Naive thymus-derived CD4-positive, alpha-beta T cell (primary cell): ENCODE measurements at places on chromosomes 4 and X. TPM values are rescaled to one million over a fixed set of nuclear protein-coding genes. Genes with fewer than 3 reads are reported as not detected.

DNA sequence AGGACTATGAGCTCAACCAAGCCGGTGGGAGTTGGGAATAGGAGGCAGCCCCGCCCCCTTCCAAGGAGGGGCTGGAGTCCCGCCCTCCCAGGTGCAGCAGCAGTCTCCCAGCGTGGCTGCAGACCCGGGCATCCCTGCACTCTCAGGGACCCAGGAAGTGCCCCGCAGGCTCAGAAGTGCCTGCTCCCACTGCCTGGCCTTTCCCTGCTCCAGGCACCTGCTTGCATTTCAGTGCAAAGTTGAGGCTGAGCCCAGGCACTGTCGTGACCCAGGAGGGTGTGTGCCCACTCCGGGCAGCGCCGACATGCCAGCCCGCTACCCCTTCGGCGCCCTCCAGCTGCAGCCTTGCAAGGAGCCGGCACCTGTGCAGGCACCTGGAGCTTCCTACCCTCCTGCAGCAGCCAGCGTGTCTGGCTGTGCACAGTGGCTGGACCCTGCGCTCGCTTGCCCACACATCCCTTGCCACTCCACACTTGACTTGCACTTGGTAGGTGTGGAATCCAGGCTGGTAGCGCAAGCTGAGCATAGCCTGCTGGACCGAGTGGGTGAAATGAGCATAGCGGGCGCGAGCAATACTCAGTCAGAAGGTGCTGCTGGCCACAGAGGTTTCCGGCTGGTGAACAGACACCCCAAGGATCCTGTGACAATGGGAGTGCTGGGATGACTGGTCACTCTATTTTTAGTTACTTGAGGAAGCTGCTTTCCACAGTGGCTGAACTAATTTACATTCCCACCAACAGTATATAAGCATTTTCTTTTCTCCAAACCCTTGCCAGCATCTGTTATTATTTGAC, 236.3 kb downstream of the PCDH10 start:
- H3K27me3 ChIP-seq = no peaks in the 10 kb centered on the region
- no peaks in the 10 kb centered on the region for H3K4me1 ChIP-seq
- no peak for DNase-seq
- H3K36me3 ChIP-seq = no peaks in the 10 kb centered on the region

Gene GPRASP3
- 1.4 and 1.5 TPM in 2 replicates for total RNA-seq

Gene ETDB
- total RNA-seq = not detected

Gene ZIC3
- not detected for total RNA-seq

DNA sequence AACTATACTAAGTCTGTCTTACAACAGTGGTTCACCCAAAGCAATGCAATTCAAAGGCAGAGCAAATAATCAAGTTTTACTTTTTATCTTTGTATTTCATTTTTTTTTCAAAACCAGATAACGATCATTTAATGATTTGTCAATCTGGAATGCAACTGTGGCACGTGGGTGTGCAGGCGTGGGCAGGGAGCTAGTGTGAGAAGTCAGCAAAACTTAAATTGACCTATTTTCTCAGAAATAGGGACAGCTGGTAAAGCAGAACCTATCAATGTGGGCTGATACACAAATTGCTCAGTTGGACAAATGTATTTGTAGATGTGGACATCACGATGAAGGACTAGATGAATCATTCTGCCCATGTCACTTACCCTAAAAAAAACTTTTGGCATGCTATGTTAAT, 105.6 kb downstream of the CBLL2 start:
- DNase-seq = no peak
- no peaks in the 10 kb centered on the region for H3K27me3 ChIP-seq
- H3K4me3 ChIP-seq = no peak overlapping the region

DNA sequence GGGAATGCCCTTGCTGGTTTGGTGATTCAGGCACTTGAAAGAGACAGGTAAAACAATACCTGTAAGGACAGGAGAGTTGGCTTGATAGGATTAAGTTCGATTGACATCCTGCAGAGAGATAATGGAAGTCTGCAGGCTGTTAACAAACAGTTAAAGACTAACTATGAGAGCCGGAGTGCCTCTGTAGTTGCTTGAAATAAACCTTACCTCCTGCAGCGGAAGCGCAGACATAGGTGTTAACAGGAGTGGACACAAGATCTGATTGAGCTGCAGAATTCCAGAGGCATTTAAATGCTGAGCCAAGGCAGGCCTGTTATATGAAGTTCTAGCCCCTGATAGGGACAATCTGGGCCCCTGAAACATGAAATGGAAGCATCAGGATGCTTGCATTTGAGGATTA, 416.7 kb upstream of the MAOA start:
- no peak for DNase-seq
- H3K36me3 ChIP-seq = no peaks in the 10 kb centered on the region
- no peak overlapping the region for H3K4me3 ChIP-seq
- H3K27ac ChIP-seq = no peak overlapping the region
- no peaks in the 10 kb centered on the region for H3K27me3 ChIP-seq
- H3K4me1 ChIP-seq = no peaks in the 10 kb centered on the region

GRCh38 chr4:22869235-22869634, 176.5 kb downstream of the GBA3 start:
- H3K36me3 ChIP-seq = no peaks in the 10 kb centered on the region
- no peaks in the 10 kb centered on the region for H3K27me3 ChIP-seq
- H3K27ac ChIP-seq = no peak overlapping the region

DNA sequence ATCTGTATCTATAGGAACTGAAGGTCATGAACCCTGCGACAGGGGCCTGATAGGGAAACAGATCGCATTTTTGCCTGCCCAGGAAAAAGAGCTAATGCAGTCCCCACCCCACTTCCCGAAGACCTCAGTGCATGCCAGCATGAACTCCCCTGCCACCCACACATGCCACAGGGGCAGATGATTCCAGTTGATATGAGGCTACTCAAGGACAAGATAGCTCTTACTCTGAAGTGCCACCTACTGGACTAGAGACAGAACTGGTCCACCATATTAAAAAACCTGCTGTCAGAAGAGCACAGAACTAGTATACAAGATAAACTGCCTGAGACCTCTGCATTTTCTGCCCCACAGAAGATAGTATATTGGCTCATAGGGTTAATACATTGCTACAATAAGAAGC, 68.0 kb downstream of the YIPF7 start:
- H3K4me1 ChIP-seq = no peaks in the 10 kb centered on the region
- H3K4me3 ChIP-seq = no peak overlapping the region
- H3K36me3 ChIP-seq = no peaks in the 10 kb centered on the region
- DNase-seq = no peak
- no peaks in the 10 kb centered on the region for H3K27me3 ChIP-seq

Gene PLS3
- 0.16 TPM for total RNA-seq

DNA sequence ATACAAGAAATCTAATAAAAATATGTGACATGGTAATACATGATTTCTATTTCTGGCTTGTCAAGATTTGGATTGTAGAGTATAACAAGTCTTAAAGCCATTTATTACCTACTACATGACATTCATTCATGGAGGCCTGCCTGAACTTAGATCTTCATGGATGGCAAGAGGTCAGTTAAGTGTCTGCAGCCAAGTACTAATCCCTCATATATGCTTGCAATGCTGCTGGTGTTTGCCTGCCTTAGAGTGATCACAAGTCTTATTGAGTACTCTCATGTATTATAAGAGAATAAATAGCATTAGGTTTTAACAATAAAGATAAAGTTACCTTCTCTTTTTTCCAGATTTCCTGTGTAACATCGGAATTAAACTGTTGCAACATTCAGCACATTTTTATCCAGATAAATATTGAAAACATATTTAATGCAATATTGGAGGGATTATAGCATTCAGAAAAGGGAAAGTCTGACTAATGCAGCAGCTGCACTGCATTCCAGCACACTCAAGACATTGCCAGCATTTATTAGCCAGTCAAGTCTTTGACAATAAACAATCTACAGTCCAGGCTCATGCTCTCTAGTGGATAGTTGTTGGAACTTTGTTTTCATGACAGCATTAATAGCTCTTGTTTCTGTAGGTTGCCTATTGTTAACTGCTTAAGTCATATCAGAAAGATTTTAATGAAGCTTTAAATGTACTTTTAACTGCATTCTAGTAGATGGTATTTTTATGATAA, 737.1 kb downstream of the FAT4 start:
- no peak for DNase-seq
- H3K27me3 ChIP-seq = no peaks in the 10 kb centered on the region
- no peaks in the 10 kb centered on the region for H3K4me1 ChIP-seq
- no peaks in the 10 kb centered on the region for H3K36me3 ChIP-seq
- no peak overlapping the region for H3K27ac ChIP-seq
- H3K4me3 ChIP-seq = no peak overlapping the region

GRCh38 chr4:167100120-167100519, 134.2 kb downstream of the SPOCK3 start:
- H3K27me3 ChIP-seq = no peaks in the 10 kb centered on the region
- DNase-seq = no peak
- no peak overlapping the region for H3K27ac ChIP-seq
- H3K36me3 ChIP-seq = no peaks in the 10 kb centered on the region
- H3K4me1 ChIP-seq = no peaks in the 10 kb centered on the region
- no peak overlapping the region for H3K4me3 ChIP-seq

- H3K36me3 ChIP-seq = no peaks in the 10 kb centered on the region
- no peak overlapping the region for H3K27ac ChIP-seq
- no peaks in the 10 kb centered on the region for H3K27me3 ChIP-seq
- H3K4me1 ChIP-seq = no peaks in the 10 kb centered on the region
- H3K4me3 ChIP-seq = no peak overlapping the region
Measured at GRCh38 chr4:74682567-74683359, 111.6 kb downstream of the BTC start.

- DNase-seq = peak; percentile 44
- no peaks in the 10 kb centered on the region for H3K4me1 ChIP-seq
- H3K36me3 ChIP-seq = no peaks in the 10 kb centered on the region
- no peak overlapping the region for H3K27ac ChIP-seq
- H3K4me3 ChIP-seq = no peak overlapping the region
Measured at GRCh38 chrX:115642895-115643530, 82.0 kb downstream of the PLS3 start.

DNA sequence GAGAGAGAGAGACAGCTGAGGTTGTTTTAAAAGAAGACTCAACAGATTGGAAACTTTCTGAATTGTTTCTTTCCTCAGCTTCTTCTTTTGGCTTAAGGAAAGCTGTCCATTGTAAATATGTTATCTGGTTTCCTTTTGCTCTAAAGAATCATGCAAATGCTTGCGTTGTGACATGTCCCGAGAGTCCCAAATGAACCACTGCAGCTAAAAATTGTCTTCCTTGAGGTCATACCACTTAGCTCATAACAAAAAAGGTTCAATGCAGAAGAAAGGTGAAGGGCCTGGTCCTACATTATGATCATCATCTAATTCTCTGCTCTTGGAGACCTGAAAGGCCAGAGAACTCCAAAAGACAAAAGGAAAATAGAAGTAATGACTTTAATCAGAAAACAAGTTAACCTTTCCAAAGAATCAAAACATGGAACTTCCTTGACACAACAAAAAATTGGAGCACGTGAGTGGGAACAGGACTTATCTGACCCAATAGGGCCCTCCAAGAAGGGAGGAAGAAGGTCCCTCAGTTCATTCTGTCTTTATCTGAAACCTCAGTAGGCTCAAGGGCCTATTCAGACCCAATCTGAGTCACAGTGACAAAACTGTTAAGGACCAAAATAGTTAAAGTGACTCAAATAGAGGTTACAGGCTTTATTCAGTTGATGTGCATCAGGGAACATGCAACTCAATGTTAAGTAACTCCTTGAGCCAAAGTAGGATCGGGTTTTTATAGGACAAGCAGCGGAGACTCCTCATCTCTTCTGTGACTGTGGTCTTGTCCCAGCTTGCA, 14.7 kb upstream of the VSIG1 start:
- no peak overlapping the region for H3K27ac ChIP-seq
- no peak for DNase-seq
- no peaks in the 10 kb centered on the region for H3K27me3 ChIP-seq
- no peak overlapping the region for H3K4me3 ChIP-seq

GRCh38 chr4:41609851-41610250, 71.9 kb downstream of the LIMCH1 start:
- no peak overlapping the region for H3K4me3 ChIP-seq
- H3K36me3 ChIP-seq = no peaks in the 10 kb centered on the region
- no peak for DNase-seq
- no peak overlapping the region for H3K27ac ChIP-seq
- no peaks in the 10 kb centered on the region for H3K27me3 ChIP-seq

Gene POLN
- total RNA-seq = 3.2 TPM
